ENCODE measurements at places on chromosomes 6 and 20.

DNA sequence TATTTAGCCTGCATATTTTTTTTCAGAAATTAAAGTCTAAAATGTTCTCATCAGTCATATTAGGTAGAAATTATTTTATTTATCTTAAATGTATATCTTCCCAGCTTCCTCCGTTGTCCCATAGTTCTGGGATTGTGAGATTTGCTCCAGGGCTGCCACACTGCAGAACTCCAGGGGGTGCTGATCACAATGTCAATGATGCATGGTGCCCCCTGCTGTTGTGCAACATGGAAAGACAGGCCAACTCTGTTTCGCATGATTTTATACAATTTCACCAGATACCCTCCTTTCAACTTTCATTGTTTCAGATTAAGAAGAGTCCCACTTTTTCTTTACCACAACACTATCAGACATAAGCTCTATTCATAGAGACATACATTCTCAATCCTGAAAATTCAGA, 35.9 kb downstream of the ID4 start:
- no peaks in the 10 kb centered on the region for H3K27me3 ChIP-seq
- no peak overlapping the region for H3K4me3 ChIP-seq
- no peaks in the 10 kb centered on the region for H3K4me1 ChIP-seq
- no peak for DNase-seq

DNA sequence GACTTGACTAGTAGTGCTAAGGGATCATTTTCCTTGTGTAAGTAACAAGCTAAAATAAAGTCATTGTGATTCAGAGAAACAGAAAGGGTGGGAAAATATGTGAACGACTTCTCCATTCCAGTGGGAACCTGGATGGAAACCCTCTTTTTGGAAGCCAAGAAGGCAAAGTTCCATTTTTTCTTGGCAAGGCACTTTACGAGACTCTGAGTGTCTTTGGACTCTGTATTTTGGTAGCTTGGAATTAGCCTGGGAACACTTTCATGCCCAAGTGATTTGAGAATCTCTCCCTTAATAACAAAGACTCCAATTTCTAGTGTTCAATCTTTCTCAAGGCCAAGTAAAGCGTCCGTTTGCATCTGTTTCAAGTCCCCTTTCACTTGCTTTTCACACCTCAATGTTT, 100.5 kb upstream of the SASH1 start:
- DNase-seq: no peak
- no peaks in the 10 kb centered on the region for H3K36me3 ChIP-seq
- H3K27ac ChIP-seq: no peak overlapping the region
- peaks cover 11% of the 10 kb centered on the region for H3K27me3 ChIP-seq
- no peak overlapping the region for H3K4me3 ChIP-seq

DNA sequence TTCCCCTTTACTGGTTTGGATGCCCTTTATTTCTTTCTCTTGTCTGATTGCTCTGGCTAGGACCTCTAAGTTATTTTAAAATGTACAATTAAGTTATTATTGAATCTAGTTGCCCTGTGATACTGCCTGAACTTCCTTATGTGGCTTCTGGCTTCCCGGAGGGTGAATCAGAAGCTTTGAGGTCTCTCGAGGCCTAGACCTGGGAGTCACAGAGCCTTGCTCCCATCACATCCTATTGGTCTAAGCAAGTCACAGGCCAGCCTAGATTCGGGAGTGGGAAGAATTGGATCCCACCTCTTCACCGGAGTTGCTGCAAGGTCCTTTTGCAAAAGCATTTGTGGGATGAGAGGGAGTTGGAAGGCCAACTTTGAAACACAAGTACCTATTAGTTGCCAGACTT, 15.2 kb downstream of the BCAS4 start:
- H3K36me3 ChIP-seq: no peaks in the 10 kb centered on the region
- no peak overlapping the region for H3K4me3 ChIP-seq
- H3K27ac ChIP-seq: peak overlapping the region; percentile 30
- DNase-seq: no peak

DNA sequence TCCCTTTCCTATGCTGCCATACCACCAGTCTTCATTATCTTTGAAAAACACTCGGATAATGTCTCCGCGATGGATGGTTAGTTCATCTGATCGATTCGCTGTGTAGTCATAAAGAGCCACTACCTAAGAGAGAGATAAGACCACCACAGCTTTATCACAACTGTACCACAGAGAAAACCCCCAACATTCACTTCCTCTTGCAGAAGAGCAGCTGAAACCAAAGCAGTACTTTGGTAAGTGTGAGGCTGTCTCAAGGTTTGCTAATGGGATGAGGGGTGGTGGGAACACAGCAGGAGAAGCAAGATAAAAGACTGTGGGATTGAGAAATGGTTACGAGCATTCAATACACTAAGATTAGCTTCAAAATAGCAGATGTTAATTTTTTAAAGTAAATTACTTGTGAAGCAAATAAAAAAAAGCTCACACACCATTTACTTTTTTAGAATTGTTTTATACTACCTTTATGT, 142.1 kb downstream of the MYB start:
- H3K4me3 ChIP-seq: peak overlapping the region; percentile 26
- peak overlapping the region; percentile 18 for H3K27ac ChIP-seq
- no peaks in the 10 kb centered on the region for H3K27me3 ChIP-seq
- peaks cover 10% of the 10 kb centered on the region for H3K4me1 ChIP-seq
- peaks cover 5% of the 10 kb centered on the region for H3K36me3 ChIP-seq

DNA sequence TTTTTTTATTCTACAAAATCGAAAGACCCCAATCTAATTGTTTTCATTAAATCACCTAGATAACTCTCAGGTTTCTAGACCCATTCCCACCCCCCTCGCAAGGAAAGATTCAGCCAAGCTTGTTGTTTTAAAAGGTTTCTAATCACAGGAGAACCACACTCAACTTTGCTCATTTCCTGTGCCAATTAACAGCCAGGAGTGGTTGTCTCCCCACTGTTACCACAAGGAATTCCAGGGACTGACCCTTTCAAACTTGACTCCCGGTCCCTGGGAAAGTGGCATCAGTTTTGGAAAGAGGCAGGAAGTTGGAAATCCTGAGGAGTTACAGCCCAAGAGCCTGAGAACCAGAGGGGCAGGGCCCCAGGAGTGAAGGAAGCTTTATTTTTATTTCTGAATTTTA, 561.3 kb upstream of the JAG1 start:
- H3K27me3 ChIP-seq: no peaks in the 10 kb centered on the region
- no peaks in the 10 kb centered on the region for H3K4me1 ChIP-seq
- no peaks in the 10 kb centered on the region for H3K36me3 ChIP-seq
- no peak overlapping the region for H3K27ac ChIP-seq

DNA sequence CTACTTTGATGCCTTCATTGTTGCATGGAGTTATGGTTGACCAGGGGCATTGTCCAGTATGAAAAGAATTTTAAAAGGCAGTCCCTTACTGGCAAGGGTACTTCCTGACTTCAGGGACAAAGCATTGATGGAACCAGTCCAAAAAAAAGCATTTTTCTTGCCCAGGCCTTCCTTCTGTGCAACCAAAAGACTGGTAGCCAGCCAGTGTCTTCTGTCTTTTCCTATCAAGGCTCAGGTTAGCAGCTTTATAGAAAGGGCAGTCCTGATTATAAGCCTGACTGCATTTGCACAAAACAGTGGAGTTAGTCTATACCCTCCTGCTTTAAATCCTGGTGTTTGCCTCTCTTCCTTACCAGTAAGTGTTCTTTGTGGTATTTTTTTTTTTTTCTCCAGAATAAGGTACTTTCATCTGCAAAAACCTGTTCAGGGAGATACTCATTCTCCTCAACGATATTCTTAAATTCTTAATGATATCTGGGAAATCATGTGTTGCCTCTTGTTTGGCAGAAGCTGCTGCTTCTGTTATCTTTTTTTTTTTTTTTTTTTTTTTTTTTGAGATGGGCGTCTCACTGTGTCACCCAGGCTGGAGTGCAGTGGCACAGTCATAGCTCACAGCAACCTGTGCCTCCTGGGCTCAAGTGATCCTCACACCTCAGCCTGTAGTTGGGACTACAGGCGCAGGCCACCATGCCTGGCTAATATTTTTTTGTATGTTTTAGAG, 33.9 kb downstream of the SCAF8 start:
- peak overlapping the region; percentile 58 for H3K27ac ChIP-seq
- peak overlapping the region; percentile 16 for H3K4me3 ChIP-seq
- H3K27me3 ChIP-seq: no peaks in the 10 kb centered on the region
- no peaks in the 10 kb centered on the region for H3K36me3 ChIP-seq
- no peak for DNase-seq

All from naive thymus-derived CD8-positive, alpha-beta T cell (primary cell).